Gastrocnemius medialis (tissue), 4 donors: ENCODE measurements at places on chromosomes 12 and 14. TPM values are rescaled to one million over a fixed set of nuclear protein-coding genes. Genes with fewer than 3 reads are reported as not detected.

Gene SERPINA12
- total RNA-seq: not detected

Gene TCL1B
- not detected for total RNA-seq

GRCh38 chr14:89378119-89378518 lies 38.9 kb downstream of the FOXN3 start:
- no peak overlapping the region for H3K27ac ChIP-seq
- H3K4me1 ChIP-seq: peaks cover 10% of the 10 kb centered on the region
- no peaks in the 10 kb centered on the region for H3K27me3 ChIP-seq
- DNase-seq: no peak
- H3K36me3 ChIP-seq: no peaks in the 10 kb centered on the region

Gene MBIP
- 3.9 TPM for total RNA-seq

DNA sequence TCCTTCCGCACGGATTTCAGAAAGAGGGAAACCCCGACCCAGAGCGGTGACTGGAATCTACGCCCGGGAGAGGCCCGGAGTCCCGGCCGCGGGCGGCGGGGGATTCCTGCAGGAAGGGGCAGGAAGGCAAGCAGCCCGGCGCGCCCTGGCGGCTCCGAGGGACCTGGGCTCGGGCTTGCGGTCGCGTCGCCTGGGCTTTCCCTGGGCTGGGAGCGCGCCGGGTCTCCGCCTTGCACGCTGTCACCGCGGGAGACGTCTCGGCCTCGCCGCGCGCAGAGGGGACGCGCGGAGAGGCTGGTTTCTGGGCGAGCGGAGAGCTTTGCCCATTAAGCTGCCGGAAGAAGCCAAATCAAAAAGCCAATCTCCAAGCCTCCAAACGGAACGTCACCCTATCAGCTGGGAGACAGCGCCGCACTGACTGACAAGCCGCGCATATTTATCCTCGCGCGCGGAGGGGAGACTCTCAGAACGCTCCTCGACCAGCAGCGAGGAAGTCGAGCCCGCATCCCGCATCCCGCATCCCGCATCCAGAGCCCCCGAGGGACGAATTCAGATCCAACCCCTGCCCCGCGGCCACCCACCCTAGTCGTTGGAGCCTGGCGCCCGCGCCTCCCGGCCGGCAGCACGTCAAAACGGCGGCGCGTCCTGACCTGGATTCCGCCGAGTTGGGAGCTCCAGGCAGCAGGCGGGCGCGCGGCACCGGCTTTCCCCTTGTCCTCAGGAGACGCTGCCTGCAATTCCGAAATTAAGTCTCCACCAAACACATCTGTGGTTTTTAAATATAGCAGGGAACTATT lies at the start of gene SLC8A3:
Gene SLC8A3, minus strand, starts transcription at position 293 of the 797 bp plus-strand sequence. CDS start 20,529 bp downstream, outside the sequence.
- peak within 1 kb of the TSS; percentile 95 for H3K27ac ChIP-seq
- peak within 1 kb of the TSS; percentile 77 for H3K4me3 ChIP-seq
- H3K27me3 ChIP-seq: no peaks in the 10 kb centered on the region
- peaks cover 28% of the 10 kb centered on the region for H3K4me1 ChIP-seq

Gene KRT85
- total RNA-seq: not detected

Gene ATP5F1B
- 779 TPM for total RNA-seq

DNA sequence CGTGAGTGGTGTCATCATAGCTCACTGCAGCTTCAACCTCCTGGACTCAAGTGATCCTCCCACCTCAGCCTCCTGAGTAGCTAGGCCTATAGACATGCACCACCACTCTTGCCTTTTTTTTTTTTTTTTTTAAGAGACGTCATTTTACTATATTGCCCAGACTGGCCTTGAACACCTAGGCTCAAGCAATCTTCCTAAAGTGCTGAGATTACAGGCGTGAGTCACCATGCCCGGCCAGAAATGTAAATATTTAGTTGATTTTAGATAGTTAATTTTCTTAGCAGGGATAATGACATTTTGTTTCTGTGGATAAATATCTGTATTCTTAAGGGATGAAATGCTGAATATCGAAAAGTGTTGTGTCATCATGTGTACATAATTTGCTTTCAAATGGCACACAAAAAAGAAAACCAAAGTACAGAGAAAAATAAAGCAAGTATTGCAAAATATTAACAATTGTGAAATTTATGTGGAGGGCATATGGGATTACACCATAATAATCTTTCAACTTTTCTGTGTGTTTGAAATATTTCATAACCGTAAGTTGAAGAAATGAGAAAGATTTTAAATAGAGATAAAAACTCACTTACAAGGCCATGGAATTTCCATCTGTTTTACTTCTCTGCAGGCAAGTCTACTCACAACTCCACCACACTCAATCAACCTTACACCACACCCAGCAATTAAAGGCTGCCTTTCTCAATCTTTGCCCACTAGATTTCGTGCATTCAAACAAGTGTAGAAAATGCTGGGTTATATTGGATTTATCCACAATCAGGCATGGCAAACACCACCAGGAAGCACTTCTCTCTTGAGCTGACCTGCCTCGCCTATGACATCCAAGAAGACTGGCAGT lies 93.7 kb downstream of the SPTSSA start:
- H3K27me3 ChIP-seq: no peaks in the 10 kb centered on the region
- H3K27ac ChIP-seq: no peak overlapping the region
- no peak overlapping the region for H3K4me3 ChIP-seq

DNA sequence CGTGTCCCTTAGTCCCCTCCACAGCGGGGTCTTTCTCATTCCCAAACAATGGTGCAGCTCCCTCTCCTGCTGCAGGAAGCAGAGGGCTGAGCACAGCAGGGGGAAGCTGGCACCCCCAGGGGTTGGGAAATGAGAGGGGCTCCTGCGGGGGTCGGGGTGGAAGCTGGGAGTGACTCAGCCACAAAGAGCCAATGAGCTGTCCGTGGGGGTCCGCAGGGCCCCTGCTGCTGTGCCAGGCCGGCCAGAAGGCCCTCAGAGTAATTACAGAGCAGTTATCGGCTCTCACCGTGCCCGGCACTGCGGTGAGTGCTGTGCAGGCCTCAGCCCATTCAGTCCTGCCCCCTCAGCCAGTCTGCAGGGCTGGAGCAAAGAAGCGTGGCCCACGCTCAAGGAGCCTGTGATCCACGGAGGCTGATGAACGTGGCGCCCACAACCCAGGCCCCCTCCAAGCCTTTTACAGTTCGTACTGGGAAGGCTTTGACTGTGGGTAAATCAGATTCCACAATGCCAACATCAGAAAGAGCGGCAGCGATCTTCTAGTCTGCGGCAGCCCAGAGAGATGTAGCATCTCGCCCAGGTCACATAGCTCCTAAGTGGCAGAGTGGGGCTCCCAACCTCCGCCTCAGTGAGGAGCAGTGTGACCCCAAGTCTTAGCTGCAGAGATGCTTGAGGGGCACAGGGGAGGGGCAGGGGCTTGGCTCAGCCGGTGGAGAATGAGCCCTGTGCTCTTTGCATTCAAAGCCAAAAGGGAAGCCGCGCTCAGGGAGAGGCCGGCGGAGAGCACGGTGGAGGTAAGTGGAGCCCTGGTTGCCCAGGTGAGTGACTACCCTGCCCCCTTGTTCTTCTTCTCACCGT lies 43.4 kb downstream of the SLC6A12 start:
- peaks cover 15% of the 10 kb centered on the region for H3K4me1 ChIP-seq
- no peak overlapping the region for H3K27ac ChIP-seq
- H3K27me3 ChIP-seq: peaks cover 4% of the 10 kb centered on the region

DNA sequence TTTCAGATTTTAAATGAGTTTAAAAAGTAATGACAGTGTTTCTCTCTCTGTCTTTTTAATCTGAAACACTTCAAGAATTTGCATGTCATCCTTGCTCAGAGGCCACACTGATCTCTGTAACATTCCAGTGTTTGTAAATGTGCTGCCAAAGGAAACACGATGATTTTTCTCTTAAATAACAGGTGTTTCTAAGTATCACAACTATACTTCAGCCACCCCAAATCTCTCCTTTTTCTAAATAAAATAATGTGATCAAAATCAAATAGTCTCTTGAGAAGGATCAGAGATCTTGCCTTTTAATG lies 3.3 kb upstream of the GALC start:
- no peak for DNase-seq
- no peak overlapping the region for H3K27ac ChIP-seq
- H3K36me3 ChIP-seq: no peaks in the 10 kb centered on the region
- H3K4me3 ChIP-seq: no peak overlapping the region
- no peaks in the 10 kb centered on the region for H3K27me3 ChIP-seq
- peaks cover 8% of the 10 kb centered on the region for H3K4me1 ChIP-seq

DNA sequence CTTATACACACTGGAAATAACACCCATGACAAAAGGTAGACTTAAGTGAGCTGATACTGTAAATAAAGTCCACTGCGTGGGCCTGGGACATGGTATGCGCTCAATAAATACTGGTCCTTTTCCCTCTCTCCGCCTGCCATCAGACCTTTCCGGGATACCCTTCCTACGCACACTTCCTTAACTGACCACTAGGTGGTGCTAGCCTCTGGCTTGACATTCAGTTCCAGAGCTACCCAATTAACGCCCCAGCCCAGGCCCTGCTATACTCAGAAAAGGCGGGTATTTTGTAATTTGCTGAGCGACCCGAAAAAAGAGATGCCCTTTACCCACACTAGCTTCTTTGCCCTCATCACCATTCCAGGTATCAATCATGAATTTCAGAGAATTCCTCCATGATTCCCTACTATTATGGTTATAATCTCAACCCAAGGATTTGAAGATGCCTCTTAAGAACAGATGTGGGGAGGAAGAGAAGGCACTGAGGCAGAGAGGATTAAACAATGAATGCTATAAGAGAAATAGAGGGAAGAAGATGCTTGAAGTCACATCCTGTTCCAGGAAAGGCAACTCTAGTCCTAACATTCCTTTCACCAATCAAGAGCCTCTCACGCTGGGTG lies 3.9 kb upstream of the LRP1 start:
- H3K4me1 ChIP-seq: peaks cover 7% of the 10 kb centered on the region
- H3K4me3 ChIP-seq: no peak overlapping the region
- H3K27ac ChIP-seq: no peak overlapping the region
- H3K36me3 ChIP-seq: no peaks in the 10 kb centered on the region
- peak; percentile 60 for DNase-seq
- no peaks in the 10 kb centered on the region for H3K27me3 ChIP-seq

DNA sequence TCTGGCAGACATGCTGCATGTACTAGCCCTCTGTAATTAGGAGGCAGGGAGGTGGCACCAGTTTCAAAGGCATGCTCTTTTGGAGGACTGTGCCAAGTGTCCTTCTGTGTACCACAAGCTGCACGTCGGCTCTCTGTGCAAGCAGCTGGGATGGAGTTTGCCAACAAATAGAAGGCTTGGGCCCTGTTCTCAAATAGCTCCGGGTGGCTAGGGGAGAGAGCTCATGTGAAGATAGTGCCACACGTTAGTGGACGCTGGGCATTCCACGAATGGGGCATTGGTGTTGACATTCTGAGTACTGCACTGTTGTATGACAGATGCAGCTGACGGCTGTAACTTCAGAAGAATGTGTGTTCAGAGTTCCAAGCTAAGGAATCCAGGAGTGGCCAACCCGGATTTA lies 4.4 kb downstream of the AACS start:
- no peaks in the 10 kb centered on the region for H3K27me3 ChIP-seq
- H3K27ac ChIP-seq: no peak overlapping the region
- no peak for DNase-seq

Gene NPFF
- not detected for total RNA-seq

GRCh38 chr12:16165506-16165905 lies 112.0 kb downstream of the SLC15A5 start:
- DNase-seq: peak; percentile 40
- no peak overlapping the region for H3K4me3 ChIP-seq
- no peaks in the 10 kb centered on the region for H3K4me1 ChIP-seq
- H3K36me3 ChIP-seq: no peaks in the 10 kb centered on the region

Gene OR10AD1
- total RNA-seq: not detected

- H3K4me1 ChIP-seq: no peaks in the 10 kb centered on the region
- no peak overlapping the region for H3K27ac ChIP-seq
- no peaks in the 10 kb centered on the region for H3K36me3 ChIP-seq
- H3K4me3 ChIP-seq: no peak overlapping the region
- no peak for DNase-seq
Observed at GRCh38 chr12:5458229-5459050, 26.5 kb downstream of the NTF3 start.

Gene BIN2
- total RNA-seq: 1.3 TPM

Gene KCNH3
- not detected for total RNA-seq

DNA sequence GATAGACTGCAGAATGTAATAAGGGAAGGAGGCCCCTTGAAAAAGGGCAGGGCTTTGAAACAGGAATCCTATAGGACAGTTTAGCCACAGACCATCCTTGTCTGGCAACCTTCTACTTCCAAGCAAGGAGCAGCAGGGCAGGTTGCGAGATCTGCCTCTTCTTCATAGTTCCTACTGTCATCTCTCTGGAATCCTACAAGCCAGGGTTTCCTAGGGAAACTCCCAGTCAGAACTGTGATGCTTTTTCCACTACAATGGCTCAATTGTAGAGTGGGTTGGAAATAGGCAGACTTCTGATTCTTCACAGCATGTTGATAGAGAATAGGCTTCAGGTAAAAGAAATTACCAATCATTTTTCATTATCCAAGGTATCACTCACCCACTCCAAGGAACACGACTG lies 186.3 kb downstream of the DACT1 start:
- H3K27ac ChIP-seq: no peak overlapping the region
- no peaks in the 10 kb centered on the region for H3K36me3 ChIP-seq
- no peak for DNase-seq
- H3K4me3 ChIP-seq: no peak overlapping the region

GRCh38 chr14:90319634-90320541 lies 11.9 kb downstream of the NRDE2 start:
- H3K27me3 ChIP-seq: no peaks in the 10 kb centered on the region

GRCh38 chr12:132513070-132513398 lies 23.1 kb downstream of the FBRSL1 start:
- H3K36me3 ChIP-seq: no peaks in the 10 kb centered on the region
- no peak overlapping the region for H3K4me3 ChIP-seq
- no peak for DNase-seq
- no peaks in the 10 kb centered on the region for H3K27me3 ChIP-seq
- peaks cover 3% of the 10 kb centered on the region for H3K4me1 ChIP-seq
